Breast epithelium (tissue), 4 donors: ENCODE measurements at places on chromosomes 11 and 22. TPM values are rescaled to one million over a fixed set of nuclear protein-coding genes. Genes with fewer than 3 reads are reported as not detected.

The UCP3 gene
- 5.9 TPM for total RNA-seq

The UBQLN3 gene
- 0.88 TPM for total RNA-seq

- DNase-seq = no peak
- H3K27ac ChIP-seq = no peak overlapping the region
- H3K27me3 ChIP-seq = no peaks in the 10 kb centered on the region
- no peaks in the 10 kb centered on the region for H3K36me3 ChIP-seq
- peaks cover 33% of the 10 kb centered on the region for H3K4me1 ChIP-seq
- peak overlapping the region; percentile 14 for H3K4me3 ChIP-seq
Observed at GRCh38 chr22:35310556-35311550, 11.2 kb downstream of the TOM1 start.

DNA sequence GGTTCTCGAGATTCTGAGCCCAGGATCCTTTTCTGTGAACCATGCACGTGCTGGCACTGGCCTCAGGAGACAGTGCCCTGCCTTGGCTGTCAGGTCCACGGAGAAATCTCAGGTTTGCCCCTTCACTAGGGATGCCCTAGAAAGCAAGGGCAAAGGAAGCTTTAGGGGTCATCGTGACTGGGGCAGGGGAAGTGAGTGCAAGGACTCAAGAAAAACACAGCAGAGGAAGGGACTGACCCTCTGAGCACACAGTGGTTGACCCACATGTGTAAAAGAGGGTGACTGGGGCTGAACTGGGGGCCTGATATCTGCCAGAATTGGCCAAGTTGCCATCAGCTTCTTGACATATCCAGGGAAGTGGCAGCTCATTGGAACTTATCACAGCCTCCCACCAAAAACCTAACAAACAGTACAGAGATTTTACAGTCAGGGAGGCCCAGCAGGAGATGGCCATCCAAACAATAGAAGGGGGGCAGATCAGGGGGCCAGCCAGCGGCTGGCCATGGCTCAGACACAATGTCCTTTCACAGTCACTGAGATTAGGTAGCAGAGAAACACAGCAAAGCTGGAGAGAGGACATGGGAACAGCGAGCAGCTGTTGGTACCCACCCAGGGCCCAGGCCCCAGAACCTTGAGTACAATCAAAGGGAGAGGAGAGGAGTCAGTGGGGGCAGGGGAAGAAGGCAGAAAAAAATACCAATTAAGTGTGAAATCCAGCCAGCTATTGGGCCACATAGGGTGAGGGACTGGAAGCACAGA is 4.4 kb downstream of the TMEM121B start:
- no peak overlapping the region for H3K4me3 ChIP-seq
- H3K27me3 ChIP-seq = peaks cover 3% of the 10 kb centered on the region
- H3K4me1 ChIP-seq = peaks cover 5% of the 10 kb centered on the region
- H3K36me3 ChIP-seq = no peaks in the 10 kb centered on the region
- DNase-seq = no peak
- H3K27ac ChIP-seq = no peak overlapping the region

GRCh38 chr11:76721755-76722677 is 51.5 kb upstream of the LRRC32 start:
- no peak overlapping the region for H3K27ac ChIP-seq
- H3K27me3 ChIP-seq = no peaks in the 10 kb centered on the region
- H3K4me3 ChIP-seq = no peak overlapping the region
- DNase-seq = peak; percentile 86
- H3K36me3 ChIP-seq = no peaks in the 10 kb centered on the region

- H3K36me3 ChIP-seq = no peaks in the 10 kb centered on the region
- H3K27me3 ChIP-seq = peaks cover 13% of the 10 kb centered on the region
- H3K27ac ChIP-seq = peak overlapping the region; percentile 94
- peaks cover 5% of the 10 kb centered on the region for H3K4me1 ChIP-seq
- H3K4me3 ChIP-seq = peak overlapping the region; percentile 92
Observed at GRCh38 chr11:66051371-66051765, 796 bp upstream of the SF3B2 start.

The KDELR3 gene
- 18.0 TPM for total RNA-seq

DNA sequence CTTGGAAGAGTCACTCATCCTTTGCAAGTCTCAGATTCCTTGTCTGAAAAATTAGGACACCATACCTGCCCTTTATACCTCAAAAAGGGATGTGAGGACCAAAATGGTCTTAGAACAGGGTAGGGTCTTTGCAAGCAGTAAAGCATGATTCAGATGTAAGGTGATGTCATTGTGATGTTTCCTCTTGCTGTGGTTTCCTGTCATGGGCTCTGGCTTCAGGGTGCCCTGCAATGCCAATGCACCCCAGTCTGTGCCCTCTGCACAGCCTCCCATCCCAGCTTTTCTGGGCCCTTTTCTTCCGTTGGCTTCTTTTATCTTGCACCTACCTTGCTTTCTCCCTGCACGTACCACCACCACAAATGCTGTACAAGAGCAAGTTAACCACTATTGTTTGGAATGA is 87.8 kb upstream of the NNMT start:
- no peak for DNase-seq
- no peak overlapping the region for H3K4me3 ChIP-seq
- no peaks in the 10 kb centered on the region for H3K27me3 ChIP-seq
- H3K27ac ChIP-seq = no peak overlapping the region
- H3K36me3 ChIP-seq = no peaks in the 10 kb centered on the region
- H3K4me1 ChIP-seq = no peaks in the 10 kb centered on the region

The SCN3B gene
- total RNA-seq = 2.6 TPM

GRCh38 chr11:126118806-126119205 is 56.1 kb upstream of the CDON start:
- H3K36me3 ChIP-seq = no peaks in the 10 kb centered on the region
- DNase-seq = no peak
- peaks cover 13% of the 10 kb centered on the region for H3K4me1 ChIP-seq
- H3K27me3 ChIP-seq = no peaks in the 10 kb centered on the region

DNA sequence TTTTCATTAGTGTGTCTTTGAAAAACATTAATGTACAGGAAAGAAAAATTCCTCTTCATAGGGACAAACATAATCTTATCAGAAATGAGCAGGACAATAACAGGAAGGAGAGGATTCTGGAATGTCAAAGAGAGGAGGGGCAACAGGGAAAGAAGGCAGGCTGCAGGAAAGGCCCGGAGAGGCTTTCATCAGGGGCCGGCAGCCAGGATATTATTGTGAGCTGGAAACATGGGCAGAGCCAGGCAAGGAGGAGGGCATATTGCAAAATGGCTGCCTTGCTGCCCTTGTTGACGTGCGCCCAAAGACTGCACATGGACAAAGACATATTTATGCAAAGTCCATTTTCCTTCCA is 433.7 kb downstream of the ETS1 start:
- DNase-seq = no peak
- H3K4me3 ChIP-seq = no peak overlapping the region
- H3K27me3 ChIP-seq = no peaks in the 10 kb centered on the region
- H3K27ac ChIP-seq = no peak overlapping the region
- peaks cover 1% of the 10 kb centered on the region for H3K4me1 ChIP-seq

GRCh38 chr22:38706101-38706900 is 557 bp downstream of the GTPBP1 start:
- H3K4me3 ChIP-seq = peak overlapping the region; percentile 90
- no peaks in the 10 kb centered on the region for H3K27me3 ChIP-seq
- H3K4me1 ChIP-seq = peaks cover 4% of the 10 kb centered on the region
- no peak for DNase-seq
- H3K27ac ChIP-seq = peak overlapping the region; percentile 96
- H3K36me3 ChIP-seq = no peaks in the 10 kb centered on the region

The KCNE3 gene
- 3.6 TPM for total RNA-seq

The GRAP2 gene
- total RNA-seq = 8.0 TPM

The ADM gene
- total RNA-seq = 279 TPM

DNA sequence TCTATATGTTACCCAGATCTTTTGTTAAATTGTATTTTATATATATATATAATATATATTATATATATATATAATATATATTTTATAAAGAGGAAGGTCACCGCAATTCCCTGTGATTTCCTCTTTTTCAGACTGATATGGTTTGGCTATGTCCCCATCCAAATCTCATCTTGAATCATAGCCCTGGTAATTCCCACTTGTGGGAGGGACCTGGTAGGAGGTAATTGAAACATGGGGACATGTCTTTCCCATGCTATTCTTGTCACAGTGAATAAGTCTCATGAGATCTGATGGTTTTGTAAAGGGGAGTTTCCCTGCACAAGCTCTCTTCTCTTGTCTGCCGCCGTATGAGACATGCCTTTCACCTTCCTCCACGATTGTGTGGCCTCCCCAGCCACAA is 157.6 kb downstream of the RAB38 start:
- no peak for DNase-seq
- no peak overlapping the region for H3K27ac ChIP-seq
- H3K36me3 ChIP-seq = no peaks in the 10 kb centered on the region
- H3K4me1 ChIP-seq = no peaks in the 10 kb centered on the region

GRCh38 chr11:128687321-128687720 is 6.6 kb upstream of the FLI1 start:
- H3K27me3 ChIP-seq = peaks cover 90% of the 10 kb centered on the region
- DNase-seq = no peak
- no peak overlapping the region for H3K27ac ChIP-seq
- no peaks in the 10 kb centered on the region for H3K36me3 ChIP-seq
- H3K4me3 ChIP-seq = peak overlapping the region; percentile 62

DNA sequence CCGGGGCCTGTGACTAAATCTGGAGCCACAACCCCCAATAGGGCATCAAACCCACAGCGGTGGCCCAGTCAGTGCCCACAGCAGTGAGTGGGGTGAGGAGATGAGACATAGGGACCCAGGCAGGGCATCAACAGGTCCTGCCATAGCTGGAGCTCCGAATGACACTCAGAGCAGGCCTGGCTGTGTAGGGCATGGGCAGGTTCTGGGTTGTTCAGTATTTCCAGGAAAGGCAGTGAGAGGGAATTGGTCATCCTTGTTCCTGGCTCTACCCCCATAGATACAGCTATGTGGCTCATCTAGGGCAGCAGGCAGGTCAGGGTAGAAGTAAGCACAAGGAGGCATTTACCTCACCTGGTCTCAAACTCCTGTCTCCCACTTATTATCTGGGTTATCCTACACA is 126.6 kb downstream of the BUD13 start:
- no peak overlapping the region for H3K4me3 ChIP-seq
- H3K4me1 ChIP-seq = no peaks in the 10 kb centered on the region
- no peaks in the 10 kb centered on the region for H3K27me3 ChIP-seq

DNA sequence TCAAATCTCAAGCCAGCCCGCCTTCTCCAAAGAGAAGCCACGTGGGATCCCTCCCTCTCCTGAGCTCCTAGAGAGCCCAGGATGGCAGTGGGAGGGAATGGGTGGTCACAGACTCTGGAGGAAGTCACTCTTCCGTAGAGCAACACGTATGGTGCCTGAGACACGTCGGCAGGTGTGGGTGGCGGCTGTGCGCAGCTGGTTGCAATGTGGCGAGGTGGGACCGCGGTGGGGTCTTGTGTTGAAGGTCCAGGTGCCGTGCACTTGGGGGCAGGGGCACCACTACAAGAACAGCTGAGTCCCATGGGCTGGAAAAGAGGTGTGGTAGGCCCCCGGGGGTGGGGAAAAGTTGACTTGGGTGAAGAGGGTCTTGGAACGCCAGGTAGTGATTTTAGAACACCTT is 13.4 kb upstream of the CCND1 start:
- no peaks in the 10 kb centered on the region for H3K36me3 ChIP-seq
- DNase-seq = no peak
- no peak overlapping the region for H3K4me3 ChIP-seq
- H3K27me3 ChIP-seq = no peaks in the 10 kb centered on the region

The C11orf87 gene
- total RNA-seq = not detected

The PICK1 gene
- 49.9 TPM for total RNA-seq

DNA sequence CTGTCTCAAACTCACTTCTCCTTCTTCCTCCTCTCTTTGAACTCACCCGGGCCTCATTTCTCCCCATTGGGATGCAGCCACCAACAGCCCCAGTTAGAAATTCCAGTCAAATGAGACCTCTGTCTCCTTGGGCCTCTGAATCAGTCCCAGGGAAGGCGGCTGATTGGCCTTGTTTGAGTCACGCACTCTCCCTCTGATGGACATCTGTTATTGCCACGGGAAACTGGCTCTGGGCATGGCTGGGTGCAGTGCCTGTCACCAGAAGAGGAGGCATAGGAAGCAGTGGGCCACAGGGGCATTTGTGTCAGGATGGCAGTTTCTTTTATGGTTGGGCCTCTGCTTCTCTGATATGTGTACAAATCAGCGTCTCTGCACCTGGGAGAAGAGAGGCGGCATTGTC is 9.6 kb upstream of the WNT11 start:
- H3K4me1 ChIP-seq = no peaks in the 10 kb centered on the region
- no peak overlapping the region for H3K27ac ChIP-seq
- no peak overlapping the region for H3K4me3 ChIP-seq
- no peak for DNase-seq
- H3K27me3 ChIP-seq = no peaks in the 10 kb centered on the region

DNA sequence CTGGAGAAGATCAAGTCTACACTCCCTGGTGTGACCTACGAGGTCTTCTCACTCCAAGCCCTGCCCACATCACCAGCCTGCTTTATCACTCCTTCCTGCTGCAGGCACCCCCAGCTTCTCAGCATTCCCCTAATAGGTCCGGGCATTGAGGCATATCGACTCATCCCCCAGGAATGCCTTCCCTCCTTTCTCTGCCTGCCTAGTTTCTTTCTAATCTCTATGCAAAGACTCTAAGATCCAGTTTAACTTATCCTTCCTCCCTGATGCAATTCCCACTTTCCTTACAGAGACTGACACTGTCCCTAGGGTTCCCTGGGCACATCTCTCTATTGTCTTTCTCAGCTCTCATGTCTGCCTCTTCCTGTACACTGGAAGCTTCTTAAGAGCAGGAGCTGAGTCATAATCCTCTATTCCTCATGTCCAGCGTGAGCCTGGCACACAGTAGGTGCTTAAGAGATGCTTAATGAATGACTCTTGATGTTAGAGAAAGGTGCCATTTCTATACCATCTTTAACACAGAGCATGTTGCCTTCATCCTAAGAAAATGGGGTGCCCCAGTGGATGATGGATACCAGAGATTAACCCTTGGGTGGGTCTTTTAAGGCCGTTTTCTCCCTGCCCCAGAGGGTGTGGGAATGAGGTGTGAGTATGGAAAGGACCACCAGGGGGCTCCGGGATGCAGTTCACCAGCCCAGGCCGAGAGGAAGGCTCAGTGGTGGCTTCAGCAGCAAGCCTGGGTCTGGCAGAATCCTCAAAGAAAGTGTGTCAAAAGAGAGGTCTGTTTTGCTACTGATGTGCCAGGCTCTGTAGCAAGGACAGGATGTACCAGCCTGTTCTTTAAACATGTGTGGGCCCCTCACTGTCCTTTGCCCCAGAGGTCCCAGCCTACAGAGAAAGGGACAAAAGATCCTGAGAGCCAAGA is 34.7 kb downstream of the PARVA start:
- no peak for DNase-seq
- H3K27ac ChIP-seq = peak overlapping the region; percentile 86

DNA sequence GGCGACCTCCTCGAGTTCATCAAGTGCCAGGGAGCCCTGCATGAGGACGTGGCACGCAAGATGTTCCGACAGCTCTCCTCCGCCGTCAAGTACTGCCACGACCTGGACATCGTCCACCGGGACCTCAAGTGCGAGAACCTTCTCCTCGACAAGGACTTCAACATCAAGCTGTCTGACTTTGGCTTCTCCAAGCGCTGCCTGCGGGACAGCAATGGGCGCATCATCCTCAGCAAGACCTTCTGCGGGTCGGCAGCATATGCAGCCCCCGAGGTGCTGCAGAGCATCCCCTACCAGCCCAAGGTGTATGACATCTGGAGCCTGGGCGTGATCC is 542 bp downstream of the TSSK2 start:
- H3K27ac ChIP-seq = no peak overlapping the region
- no peak for DNase-seq
